ENCODE measurements at places on chromosomes 1 and 21.

DNA sequence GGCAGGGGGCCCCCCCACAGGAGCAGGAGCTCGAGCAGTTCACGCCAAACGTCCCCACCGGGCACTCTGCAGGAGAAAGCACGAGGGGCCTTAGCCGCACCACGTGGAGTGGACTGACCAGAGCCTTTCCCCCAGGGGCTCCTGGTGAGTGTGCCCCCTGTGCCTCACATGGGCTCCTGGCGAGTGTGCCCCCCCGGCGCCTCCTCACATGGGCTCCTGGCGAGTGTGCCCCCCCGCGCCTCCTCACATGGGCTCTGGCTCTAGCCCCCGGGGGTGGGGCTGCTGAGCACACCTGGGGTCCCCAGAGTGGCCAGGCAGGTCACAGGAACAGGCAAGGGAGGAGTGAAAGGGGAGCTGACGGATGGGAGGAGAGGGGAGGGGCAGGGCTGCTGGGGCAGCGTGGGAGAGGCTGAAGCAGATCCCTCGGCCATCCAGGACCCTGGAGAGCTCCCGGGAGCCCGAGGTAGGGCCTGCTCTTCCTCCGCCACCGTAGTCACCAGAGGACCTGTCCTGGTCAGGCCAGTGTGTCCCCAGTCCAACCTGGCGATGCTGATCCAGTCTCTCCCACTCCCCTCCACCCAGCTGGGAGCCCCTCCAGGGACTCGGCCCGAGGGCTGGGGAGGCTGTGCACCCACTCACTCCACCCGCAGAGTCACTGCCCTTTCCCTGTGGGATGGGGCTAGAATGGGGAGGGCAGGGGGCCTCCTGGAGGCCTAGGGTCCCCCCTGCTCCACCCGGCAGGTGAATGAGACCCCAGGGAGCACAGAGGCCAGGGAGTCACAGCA lies 47.6 kb downstream of the ARHGEF16 start:
- no peak for DNase-seq

- no peak for DNase-seq
Observed at GRCh38 chr1:77378723-77379535, 97.1 kb downstream of the AK5 start.

DNA sequence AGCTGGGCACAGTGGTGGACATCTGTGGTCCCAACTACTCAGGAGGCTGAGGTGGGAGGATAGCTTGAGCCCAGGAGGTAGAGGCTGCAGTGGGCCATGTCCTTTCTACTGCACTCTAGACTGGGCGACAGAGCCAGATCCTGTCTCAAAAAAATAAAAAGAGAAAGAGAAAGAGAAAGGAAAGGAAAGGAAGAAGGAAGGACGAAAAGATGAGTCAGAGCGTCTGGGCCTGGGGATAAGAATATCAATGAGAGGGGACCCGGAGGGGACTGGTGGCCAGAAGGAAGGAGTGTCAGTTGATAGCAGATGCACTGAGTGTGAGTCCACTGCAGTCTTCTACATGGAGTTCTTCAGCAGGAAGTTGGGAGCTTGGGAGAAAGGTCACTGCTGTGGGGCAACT lies 75.6 kb downstream of the SYT6 start:
- no peak for DNase-seq

DNA sequence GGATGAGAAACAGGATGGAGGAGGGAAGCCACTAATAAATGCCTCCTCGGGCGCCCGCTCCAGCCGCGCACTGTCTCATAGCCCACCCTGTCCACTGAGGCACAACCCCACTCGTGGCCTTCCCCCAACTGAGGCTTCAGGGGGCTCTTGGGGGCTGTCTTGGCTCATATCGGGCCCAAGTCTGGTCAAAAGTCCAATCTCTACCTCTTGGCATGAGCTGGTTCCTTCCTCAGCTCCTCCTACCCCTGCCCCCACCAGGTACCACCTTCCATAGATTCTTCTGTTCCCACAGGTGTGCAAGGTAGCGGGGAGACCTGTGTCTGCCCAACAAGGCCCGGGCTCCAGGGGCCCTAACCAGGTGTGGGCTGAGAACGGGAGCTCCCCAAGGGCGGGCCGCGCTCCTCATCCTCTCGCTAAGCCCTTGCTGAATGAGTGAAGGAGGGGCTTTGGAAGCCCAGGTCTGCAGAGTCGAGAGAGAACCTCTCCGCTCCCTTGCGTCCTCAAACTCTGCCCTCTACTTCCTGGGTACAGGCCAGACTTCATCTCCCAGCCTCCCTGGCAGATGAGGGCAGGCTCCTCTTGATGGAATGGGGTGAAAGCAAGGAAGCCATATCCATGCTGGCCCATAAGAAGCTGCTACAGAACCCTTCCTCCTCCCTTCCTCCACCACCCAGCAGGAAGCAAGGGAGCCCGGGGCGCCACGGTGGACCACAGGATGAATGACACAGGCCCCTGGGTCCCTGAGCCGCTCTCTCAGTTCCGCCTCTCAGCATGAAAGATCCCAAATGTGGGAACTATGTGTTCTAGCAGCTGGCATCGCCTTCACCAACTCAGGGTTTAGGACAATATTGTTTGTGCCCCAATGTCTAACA lies 74.7 kb downstream of the PSMG1 start:
- DNase-seq, result no peak

GRCh38 chr1:160171354-160171753 lies 19.0 kb upstream of the CASQ1 start:
- no peak for DNase-seq

GRCh38 chr1:78520216-78520615 lies 29.4 kb downstream of the PTGFR start:
- DNase-seq, result no peak

DNA sequence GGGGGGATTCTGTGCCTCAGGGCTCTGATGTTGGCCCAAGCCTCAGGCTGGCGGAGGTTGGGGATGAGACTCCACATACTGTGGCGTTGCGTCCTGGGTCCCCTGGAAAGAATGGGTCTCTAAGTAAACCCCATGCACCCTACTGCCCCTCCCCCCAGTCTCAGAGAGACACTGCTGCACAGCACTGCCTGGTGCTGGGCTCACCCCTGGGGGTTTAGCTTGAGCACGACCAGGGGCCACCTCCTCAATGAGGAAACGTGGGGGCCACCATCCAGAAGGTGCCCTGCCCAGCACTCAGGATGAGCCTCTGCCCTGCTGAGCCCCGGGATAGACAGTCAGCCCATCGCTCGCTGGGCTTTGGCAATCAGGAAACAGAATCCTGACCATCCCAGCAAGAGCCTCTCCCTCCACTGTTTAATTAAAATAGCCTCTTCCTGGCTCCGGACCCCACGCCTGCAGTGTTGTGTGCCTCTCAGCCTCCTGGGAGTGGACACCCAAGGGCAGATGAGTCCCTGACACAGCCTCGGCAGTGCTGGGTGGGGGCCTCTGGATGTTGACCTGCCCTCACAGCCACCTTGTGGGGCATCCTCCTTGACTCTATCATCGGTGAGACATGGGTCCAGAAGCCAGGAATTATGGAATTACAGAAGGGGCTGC lies 3.5 kb upstream of the KRTAP10-4 start:
- DNase-seq, result no peak

All from CD4-positive, alpha-beta T cell treated with Interleukin-2 at 100 ng/mL for 4 hours (primary cell).